Hepatocyte (in vitro differentiated cells): ENCODE measurements at places on chromosomes 2 and 18. TPM values are rescaled to one million over a fixed set of nuclear protein-coding genes. Genes with fewer than 3 reads are reported as not detected.

GRCh38 chr18:55869556-55870501, 281.8 kb upstream of the TCF4 start:
- DNase-seq: no peak

GRCh38 chr2:158392687-158393086, 63.9 kb downstream of the CCDC148 start:
- DNase-seq: no peak

- DNase-seq: no peak
Observed at GRCh38 chr18:22550861-22551260, 133.1 kb upstream of the CTAGE1 start.

DNA sequence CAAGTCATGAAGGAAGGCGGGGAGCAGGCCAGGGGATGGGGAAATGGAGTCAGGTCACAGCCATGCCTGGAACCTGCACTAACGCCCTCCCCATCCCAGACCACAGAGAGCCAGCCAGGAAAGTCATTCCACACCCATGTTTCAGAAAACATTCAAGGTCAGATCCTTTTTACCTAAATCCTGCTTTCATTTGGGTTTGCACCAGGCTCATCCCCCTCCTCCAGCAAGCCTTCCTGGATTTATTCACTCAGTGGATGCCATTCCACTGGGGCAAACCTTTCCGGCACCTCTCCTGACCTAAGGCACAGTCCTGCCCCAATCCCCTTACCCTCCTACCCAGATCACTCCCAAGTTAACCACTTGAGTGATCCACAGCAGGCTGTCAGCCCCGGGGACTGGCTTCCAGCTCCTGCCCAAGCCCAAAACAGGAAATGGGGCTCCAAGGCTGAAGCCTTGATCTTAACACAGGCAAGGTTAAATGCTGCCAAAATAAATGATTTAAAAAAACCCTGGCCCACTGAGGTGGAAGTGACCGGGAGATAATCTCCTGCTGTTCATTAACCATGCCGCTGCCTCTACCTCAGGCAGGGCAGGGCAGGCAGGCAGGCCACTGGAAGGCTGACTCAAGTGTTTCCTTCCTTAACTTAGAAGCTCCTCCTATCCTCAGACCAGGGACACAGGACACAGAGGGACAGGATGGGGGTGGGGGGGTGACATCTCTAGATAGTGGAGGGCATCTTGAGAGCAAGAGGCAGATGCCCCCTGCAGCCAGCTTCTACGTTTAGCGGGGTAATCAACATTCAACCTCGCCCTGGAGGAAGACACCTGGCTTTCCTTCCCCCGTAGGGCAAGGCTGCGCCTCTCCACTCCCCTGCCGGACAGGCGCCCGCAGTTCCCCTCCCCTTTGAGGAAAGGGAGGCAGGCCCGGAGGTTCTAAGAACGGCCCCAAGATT, 1.4 kb downstream of the RAB11FIP5 start:
- DNase-seq: peak; percentile 65

DNA sequence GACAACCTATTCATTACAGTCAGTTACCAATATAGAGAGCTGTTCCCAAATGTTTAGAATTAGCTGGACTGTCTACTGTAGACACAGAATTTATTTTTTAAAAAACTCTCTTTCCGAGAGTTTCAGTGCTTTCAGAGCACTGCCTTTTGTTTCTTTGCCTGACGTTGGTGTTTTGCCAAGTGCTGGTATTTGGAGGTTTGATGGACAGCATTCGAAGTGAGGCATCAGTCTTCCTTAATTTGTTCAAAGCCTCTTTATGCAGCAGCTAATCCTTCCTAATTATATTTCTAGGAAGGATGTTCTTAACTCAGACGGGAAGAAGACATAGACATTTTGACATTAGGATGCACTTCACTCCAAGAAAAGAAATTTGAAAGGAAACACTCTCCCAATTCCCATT, 83.2 kb downstream of the LTBP1 start:
- no peak for DNase-seq

- no peak for DNase-seq
Observed at GRCh38 chr2:24169023-24169422, 5.8 kb upstream of the FAM228A start.

The PLEKHH2 gene
- 2.2 and 3.3 TPM in 2 replicates for polyA plus RNA-seq

The TRABD2A gene
- polyA plus RNA-seq: 1.6 and 2.9 TPM in 2 replicates
